ENCODE measurements at places on chromosomes 13 and 19.

DNA sequence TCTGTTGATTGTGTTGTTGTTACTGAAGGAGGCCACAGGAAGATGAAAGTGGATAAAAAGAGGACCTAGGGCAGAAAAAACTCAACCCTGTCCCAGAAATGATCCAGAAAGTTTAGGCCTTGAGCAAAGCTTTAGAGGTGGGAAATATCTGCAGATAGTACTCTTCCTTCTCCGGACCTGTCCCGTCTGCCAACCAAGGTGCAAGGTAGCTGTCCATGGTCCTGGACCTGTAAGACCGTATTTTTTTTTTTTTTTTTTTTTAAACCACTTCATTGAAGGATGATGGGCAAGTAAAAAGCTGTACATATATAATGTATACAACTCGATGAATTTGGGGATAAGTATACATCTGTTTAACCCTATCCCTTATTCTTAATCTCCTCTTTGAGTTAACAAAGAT, 225.9 kb downstream of the OLFM4 start:
- no peak for DNase-seq

- no peak for DNase-seq
Measured at GRCh38 chr19:31314849-31315629, 34.2 kb downstream of the TSHZ3 start.

DNA sequence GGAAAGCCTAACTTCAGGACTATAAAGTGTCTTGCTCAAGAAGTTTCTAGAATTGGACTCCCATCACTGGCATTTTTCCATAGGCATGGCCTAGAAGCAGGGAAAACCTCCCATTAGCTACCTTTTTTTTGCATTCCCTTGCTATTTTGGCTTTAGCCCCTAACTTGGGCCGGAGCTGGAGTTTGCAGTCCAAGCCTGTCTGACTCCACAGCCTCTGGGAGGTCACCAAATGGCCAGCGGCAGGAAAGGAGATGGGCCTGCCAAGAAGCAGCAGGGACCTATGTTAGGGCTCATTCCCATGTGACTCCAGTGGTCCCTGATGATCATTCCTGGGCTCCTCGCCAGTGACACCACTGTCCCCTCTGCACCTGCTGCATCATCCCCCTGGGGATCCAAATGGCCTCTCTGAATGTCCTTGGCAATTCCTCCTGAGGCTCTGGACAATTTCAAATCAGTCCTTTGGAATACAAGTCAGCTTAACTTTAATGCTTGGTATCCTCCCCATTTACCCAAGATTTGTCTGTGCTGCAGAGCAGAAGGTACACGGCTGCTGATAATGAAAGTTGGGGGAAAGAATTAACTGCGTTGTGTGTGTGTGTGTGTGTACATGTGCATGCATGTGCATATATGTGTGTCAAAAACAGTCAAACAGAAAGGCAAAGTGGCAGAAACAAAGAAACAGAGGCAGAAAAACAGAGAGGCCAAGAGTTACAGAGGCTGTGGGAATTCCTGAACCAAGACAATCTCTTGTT, 69.8 kb upstream of the SERP2 start:
- no peak for DNase-seq

DNA sequence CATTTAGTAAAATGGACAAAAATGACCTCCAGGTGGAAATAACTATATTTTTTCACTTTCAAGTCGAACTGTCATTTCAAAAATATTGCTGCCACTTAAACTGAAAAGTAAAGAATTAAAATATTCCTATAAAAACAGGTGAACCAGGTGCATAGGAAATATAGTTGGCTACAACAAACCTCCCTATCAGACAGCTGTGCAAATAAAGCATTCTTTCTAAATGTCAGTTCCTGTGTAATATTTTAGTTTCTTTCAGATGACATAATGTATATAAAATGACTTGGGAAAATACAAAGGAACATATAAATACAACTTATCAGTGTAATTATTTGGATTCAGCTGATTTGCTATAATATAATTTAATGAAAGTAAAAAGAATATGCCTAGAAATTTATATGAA, 403.5 kb upstream of the GPC6 start:
- no peak for DNase-seq

- peak; percentile 58 for DNase-seq
Measured at GRCh38 chr19:47094557-47095475, 18.8 kb downstream of the ZC3H4 start.

- DNase-seq: no peak
Measured at GRCh38 chr13:111121506-111121905, 6.4 kb downstream of the ARHGEF7 start.

GRCh38 chr19:45782820-45783785, 813 bp upstream of the DMPK start:
- DNase-seq: no peak

DNA sequence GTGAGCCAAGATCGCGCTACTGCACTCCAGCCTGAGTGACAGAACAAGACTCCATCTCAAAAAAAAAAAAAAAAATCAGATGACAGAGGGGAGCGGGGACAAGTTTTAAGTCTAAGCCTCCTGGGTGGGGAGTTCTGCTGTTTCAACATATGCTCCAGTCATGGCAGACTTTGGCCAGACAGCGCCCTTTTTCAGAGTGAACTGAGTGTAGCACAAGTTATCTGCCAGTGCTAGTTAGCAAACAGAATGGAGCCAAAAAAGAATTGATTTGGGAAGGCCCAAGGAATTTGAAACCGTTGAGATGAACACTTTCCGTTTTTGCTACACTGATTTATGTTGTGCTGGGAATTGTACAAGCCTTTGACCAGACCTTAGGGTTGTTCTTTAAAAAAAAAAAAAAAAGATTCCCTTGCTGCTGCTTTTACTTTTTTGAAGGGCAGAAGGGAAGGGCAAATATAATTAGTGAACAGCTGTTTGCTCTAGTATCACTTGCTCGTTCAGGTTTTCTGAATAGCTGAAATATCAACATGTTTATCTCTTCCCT, 5.7 kb downstream of the ACTN4 start:
- DNase-seq: no peak

- DNase-seq: peak; percentile 57
Measured at GRCh38 chr19:19372656-19373416, 32.6 kb upstream of the GATAD2A start.

DNA sequence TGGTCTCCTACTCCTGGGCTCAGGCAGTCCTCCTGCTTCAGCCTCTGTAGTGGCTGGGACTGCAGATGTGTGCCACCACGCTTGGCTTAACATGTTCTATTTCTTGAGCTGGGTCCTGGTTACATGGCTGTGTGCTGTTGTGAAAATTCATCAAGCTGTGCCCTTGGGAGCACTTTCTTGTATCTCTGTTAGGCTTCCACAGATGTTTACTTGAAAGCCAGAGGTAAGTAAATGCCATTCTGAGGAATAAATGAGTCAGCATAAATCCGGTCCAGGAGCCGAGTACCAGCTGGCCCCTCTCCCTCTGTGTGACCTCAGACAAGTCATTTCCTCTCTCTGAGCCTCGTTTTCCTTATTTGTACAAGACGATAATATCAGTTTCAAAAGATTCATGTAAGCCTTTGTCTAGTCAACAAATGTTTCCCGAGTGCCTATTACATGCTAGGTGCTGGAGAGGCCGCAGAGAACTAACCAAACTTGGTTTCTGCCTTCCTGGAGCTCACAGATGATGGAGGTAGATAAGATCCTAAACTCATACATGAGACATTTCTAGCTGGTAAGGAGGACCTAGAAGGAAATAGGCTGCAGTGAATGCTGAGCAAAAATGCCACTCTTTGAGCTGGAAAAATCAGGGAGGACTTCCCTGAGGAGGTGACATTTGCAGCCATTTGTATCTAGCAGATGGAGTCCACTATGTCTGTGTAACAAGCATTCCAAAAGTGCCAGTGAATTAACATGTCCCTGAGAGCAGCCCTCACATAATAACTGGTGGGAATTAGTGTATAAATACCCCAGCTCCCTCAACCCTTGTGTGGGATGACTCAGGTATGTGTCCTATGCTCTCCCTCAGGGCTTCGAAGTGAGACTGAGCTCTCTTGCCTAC, 2.7 kb upstream of the RASAL3 start:
- DNase-seq: peak; percentile 85

DNA sequence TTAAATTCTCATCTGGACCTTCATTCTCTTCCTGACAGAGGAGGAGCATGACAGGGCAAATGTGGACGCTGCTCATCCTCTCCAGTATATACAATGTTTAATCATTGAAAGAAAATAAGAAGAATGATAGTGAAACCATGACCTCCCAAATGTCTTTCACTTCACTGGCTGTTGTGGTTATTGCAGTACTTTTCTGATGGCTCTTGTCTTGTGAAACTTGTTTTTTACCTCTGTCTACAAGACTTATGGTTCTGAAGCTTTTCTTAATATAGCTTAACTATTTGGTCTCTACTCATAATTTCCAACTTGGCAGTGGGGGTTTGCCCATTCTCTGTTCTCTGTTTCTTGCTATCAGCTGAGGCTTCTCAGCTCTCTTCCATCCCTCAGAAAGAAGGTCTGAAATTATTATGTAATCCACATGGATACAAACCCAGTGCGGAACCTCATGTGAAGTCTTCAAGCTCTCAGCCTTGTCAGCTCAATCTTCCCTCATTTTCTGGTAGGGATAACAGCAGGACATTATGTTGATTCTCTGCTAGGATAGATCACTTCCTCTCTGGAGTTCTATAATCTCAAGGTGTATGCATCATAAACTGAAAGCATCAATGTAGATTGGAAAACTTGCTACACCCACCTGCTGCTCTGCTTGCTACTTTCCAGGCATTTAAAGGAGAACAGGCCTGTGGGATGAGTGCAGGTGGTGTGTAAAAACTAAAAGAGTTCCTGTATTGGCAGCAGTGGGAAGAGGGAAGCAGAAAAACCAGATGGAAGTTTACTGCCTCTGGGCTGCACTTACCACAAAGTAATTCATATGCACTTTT, 250.3 kb upstream of the HTR2A start:
- DNase-seq: no peak

DNA sequence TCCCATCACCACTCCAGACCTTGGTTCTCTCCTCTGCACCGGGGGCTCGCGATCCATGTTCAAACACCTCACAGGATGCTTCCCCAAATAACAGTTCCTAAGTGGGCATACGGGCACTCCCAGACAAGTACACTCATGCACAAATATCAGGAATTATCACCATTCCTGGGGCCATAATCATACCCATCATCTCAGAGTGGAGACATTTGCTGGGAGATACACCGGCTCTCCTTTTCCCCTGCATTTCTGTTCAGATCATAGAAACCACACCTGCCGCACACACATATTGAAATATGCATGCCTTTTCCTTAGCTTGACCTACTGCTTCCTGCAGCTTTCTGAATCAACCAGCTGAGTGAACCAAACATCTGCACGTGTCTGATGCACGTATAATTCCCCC, 33.9 kb upstream of the MBNL2 start:
- DNase-seq: no peak

- DNase-seq: peak; percentile 47
Measured at GRCh38 chr13:31431722-31432137, 232.0 kb downstream of the B3GLCT start.

GRCh38 chr13:31172535-31172934, 10.8 kb upstream of the HSPH1 start:
- DNase-seq: no peak

DNA sequence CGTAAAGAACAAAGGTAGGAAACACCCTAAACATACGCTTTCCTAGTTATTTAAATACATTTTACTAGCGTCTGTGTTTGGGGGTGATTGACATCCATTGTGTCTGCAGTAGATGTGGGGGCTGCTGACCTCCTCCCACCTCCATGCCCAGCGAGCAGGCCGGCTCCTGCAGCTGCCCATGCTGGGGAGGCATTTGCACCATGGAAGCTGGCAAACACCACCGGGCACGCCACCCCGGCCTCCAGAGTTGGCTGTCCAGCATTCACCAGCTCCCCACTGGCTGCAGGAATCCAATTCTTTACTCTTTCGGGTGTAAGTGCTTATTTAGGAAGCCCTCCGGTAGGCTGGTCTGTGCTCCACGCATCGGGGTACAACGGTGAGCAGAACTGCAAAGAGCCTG, 115.4 kb upstream of the USP29 start:
- DNase-seq: no peak

DNA sequence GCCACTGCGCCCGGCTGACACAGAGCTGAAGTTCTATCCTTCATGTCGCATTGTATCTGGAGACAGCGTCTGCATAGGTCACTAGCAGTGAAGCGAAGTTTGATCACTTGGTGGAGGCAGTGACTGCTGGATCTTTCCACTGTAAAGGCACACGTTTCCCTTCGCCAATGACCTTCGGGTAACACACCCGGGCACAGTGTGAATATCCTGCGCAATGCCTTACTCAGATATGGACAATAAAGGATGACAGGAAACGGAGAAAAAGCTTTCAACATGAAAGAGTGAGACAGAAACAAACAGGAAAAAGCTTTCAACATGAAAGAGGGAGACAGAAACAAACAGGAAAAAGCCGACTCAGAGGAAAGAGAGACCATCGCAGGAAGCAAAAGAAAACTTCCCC, 17.1 kb downstream of the ARL11 start:
- DNase-seq: no peak

GRCh38 chr13:39254601-39255000, 216.3 kb downstream of the NHLRC3 start:
- DNase-seq: no peak

DNA sequence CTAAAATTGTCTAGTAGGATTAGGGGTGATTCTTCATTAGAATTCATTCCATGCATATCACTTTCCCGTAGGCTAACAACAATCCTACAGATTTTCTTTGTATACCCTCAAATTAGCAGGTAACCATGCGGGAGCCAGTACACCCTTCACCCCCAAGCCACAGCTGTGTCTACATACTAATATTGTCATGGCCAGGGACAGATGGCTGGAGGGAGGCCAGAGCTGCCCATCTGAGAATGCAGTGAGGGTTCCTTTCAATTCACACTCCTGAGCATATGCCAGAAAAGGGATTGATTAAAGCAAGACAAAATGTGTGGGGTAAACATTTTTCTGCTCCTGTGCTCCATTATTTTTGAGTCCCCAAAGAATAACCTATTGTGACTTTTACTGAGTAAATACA, 68.9 kb downstream of the FREM2 start:
- DNase-seq: no peak

GRCh38 chr13:25717666-25718197, 334.1 kb downstream of the SHISA2 start:
- DNase-seq: no peak

- no peak for DNase-seq
Measured at GRCh38 chr19:41920882-41921576, 7.2 kb downstream of the ERFL start.

DNA sequence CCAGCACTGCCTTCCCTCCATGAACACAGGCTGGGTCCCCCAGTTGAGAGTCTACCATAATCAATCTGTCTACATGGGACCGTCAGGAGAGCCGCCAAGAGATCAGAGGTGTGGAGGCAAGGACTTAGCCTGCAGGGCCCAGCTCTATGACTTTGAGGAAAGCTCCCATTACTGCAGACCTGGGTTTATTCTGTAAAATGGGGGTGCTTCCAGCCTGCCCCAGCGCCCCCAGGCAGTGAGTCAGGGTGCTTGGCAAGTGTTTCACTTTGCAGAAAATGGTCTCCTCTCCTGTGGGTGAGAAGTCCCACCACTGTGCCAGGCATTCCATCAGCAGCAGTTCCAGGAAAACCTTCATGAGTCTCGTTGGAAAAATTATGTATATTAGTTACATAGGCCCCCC, 75.5 kb upstream of the VSTM2B start:
- DNase-seq: no peak

GRCh38 chr19:18128044-18128443, 24.9 kb upstream of the PIK3R2 start:
- peak; percentile 4 for DNase-seq

- no peak for DNase-seq
Measured at GRCh38 chr13:23715092-23715761, 145.0 kb downstream of the TNFRSF19 start.

GRCh38 chr13:114102131-114102520, 30.3 kb downstream of the RASA3 start:
- DNase-seq: no peak
